ENCODE measurements at places on chromosomes 11 and 22.
A peak's percentile ranks its signal among the peaks of the same experiment; 100 is the strongest.

- DNase-seq: no peak
These were observed 14.5 kb downstream of the CTNND1 start for GRCh38 chr11:57776031-57776521.

- DNase-seq: no peak
These were observed 1818.1 kb upstream of the RAG2 start for GRCh38 chr11:38416141-38416540.

GRCh38 chr11:63872800-63873197, 33.9 kb downstream of the MARK2 start:
- DNase-seq: no peak

DNA sequence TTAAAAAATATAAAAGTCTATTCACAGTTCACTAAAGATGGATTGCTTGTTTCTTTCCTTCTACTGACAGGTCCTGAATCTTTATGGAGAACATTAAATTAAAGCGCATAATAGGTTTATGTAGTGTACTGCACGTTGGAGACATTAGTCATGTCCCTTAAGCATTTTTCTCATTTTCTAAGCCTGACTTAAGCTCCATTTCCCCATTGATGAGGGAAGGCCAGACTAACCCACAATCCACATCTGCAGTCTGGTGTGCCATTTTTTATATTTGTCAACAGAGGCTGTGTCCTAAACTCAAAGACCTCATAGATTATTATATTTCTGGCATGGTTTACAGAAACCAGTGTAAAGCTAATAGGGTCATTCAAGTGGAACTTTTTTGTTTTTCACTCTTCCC, 39.9 kb downstream of the CADM1 start:
- DNase-seq: no peak

GRCh38 chr11:40281052-40281580, 1178.3 kb downstream of the LRRC4C start:
- peak; percentile 54 for DNase-seq

- peak; percentile 51 for DNase-seq
These were observed 323 bp upstream of the PANX1 start for GRCh38 chr11:94128291-94128745.

Data from urinary bladder (tissue), 4 donors.